ENCODE measurements at places on chromosomes 4 and X. TPM values are rescaled to one million over a fixed set of nuclear protein-coding genes. Genes with fewer than 3 reads are reported as not detected.

PDE5A gene
- 196 TPM for total RNA-seq

PGRMC2 gene
- total RNA-seq, result 74.8 TPM

ANOS1 gene
- total RNA-seq, result 2.3 TPM

STAP1 gene
- total RNA-seq, result 0.33 TPM

CHRDL1 gene
- 75.6 TPM for total RNA-seq

CT47B1 gene
- not detected for total RNA-seq

CXCL11 gene
- total RNA-seq, result 0.45 TPM

PABPC5 gene
- total RNA-seq, result 3.8 TPM

CYP2U1 gene
- 16.7 TPM for total RNA-seq

CLCN4 gene
- total RNA-seq, result 3.8 TPM

GPRIN3 gene
- 9.8 TPM for total RNA-seq

GABRG1 gene
- total RNA-seq, result not detected

GPRASP1 gene
- 19.9 TPM for total RNA-seq

DNA sequence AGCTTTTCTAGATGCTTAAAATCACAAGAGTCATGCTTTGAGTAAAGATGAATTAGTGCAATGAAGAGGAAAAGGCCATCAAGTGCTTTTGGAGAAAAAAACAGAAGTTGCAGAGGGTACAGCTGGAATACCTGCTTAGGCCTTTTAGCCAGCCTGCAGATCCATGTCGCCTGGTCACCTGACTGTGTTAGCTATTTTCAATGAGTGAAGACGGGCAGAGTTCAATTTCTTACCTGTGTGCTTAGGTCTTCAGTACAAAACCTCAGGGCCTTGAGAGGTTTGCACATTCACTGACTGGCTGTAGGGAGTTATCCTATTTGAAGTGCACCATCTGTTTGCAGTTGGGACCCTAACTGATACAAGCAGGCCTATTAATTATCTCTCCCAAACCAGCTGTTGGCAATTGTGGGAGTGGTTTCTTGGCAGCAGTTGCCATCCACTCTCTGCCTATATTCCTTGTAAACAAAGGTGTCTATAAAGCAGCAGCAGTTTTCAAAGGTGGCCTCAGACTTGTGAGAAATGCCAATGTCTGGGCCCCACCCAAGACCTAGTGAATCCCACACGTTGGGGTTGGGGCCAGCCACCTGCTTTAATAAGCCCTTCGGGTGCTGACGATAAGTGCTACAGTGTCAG, 16.3 kb upstream of the FAT1 start:
- H3K36me3 ChIP-seq, result no peaks in the 10 kb centered on the region
- H3K27me3 ChIP-seq, result no peaks in the 10 kb centered on the region
- no peaks in the 10 kb centered on the region for H3K4me1 ChIP-seq
- no peak for DNase-seq
- no peak overlapping the region for H3K4me3 ChIP-seq

- H3K36me3 ChIP-seq, result no peaks in the 10 kb centered on the region
- H3K4me1 ChIP-seq, result no peaks in the 10 kb centered on the region
- H3K27me3 ChIP-seq, result no peaks in the 10 kb centered on the region
- H3K27ac ChIP-seq, result no peak overlapping the region
- no peak for DNase-seq
Observed at GRCh38 chrX:96979766-96980165, 96.1 kb downstream of the RPA4 start.

DNA sequence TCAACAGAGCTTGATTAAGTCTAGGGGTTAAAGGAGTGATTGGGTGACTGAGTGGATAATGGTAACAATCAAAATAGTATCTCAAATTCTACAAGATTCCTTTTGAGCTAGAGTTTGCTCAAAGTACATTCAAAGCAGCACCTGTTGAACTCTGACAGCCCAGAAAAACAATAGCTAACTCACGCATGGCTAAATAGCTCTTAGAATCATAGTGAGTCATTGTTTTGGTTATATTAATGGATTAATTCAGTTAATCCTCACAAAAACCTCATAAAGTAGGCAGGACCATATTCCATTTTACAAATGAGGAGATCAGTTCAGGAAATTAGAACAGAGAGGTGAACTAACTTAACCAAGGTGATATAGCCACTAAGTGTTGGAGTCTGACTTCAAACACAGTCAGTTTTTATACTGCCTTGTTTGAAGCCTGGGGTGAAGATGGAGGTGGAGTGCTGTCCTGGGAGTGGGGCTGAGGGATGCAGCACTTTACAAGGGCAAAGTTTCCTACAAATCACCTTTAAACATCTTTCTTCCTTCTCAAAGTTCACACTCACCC, 35.9 kb upstream of the PPM1K start:
- no peak overlapping the region for H3K4me3 ChIP-seq
- DNase-seq, result no peak
- H3K27me3 ChIP-seq, result no peaks in the 10 kb centered on the region
- no peaks in the 10 kb centered on the region for H3K36me3 ChIP-seq
- no peaks in the 10 kb centered on the region for H3K4me1 ChIP-seq
- H3K27ac ChIP-seq, result no peak overlapping the region

DNA sequence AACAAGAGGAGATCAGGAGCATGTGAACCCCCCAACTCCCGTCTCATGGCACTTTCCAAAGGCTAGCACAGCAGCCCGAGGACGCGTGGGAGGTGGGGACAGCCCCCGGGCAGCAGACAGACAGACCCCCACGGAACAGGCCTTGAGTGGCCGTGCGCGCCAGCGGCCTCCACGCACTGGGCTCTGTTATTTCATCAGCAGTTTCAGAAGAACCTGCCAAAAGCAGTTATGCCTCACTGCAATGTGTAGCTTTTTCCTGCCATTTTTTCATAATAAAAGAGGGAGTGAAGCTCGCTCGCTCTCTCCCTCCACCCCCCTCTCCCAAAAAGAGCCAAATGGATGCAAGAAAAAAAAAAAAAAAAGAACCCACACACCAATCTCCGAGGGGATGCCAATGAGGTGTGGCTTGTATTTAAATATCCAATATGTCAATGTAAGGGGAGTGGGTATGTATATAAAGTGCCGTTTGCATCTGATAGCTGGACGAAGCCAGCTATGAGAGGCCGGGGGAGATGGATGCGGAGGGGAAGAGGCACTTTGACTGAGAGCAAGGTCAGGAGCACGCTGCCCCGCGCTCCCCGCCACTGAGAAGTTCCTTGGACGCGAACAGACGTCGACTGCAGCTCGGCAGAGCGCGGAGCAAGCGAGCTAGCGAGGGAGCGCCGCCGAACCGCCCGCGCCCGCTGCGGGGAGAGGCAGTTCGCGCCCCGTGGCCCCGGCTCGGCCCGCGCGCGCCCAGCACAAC, at the start of gene FGF16:
TSS of gene FGF16 (plus strand) at position 482 of the 745 bp plus-strand sequence. CDS start 286 bp downstream, outside the sequence.
- H3K27me3 ChIP-seq, result no peaks in the 10 kb centered on the region
- H3K36me3 ChIP-seq, result no peaks in the 10 kb centered on the region
- peak within 1 kb of the TSS; percentile 2 for H3K4me3 ChIP-seq
- DNase-seq, result peak; percentile 51

DNA sequence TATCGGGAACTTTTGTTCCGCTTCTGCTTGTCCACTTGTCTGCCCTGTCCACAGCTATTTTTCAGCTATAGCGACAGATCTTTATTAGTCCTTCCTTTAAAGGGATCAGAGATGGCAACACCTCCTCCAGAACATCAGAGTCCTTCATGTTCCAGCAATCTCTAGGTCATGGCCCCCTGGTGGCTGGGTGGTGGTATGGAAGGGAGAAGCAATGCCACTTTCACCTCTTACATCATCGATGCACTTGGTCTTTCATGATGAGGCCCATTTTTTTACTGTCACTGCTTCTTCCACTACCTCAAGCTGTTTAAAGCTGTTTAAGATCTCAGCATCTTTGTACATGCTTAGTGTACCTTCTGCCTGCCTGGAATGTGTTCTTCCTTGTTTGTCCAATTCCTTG, 106.7 kb downstream of the ARHGAP6 start:
- no peaks in the 10 kb centered on the region for H3K36me3 ChIP-seq
- no peak for DNase-seq
- no peak overlapping the region for H3K27ac ChIP-seq
- no peak overlapping the region for H3K4me3 ChIP-seq
- no peaks in the 10 kb centered on the region for H3K27me3 ChIP-seq

DNA sequence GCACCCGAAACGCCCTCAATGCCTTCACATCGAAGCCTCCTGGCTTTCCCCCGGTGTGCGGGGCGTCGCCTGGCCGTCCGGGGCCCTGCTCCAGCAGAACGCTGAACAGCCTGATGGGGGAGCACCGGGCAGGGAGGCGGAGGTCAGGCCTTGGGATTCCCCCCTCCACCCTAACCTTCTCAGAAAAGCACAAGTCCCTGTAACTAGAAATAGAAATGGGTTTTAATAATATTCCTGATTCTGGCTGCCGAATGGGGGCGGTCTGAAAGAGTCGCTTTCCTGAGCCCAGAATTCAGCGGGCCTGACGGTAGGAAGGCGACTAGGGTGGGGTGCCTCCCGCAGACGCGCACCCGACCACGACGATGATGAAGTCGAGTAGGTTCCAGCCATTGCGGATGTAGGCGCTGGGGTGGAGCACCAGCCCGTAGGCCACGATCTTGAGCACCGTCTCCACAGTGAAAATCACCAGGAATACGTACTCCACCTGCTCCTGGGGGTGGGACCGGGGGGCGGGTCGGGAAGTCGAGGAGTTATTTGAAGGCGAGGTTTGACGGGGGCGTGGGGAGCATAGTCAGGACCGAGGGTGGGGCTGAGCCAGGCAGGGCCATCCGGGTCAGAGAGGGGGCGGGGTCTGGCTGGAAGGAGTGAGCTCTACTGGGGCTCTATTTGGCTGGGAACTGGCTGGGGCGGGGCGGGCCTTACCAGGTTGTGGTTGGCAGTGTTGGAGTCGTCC, 2.5 kb downstream of the CACNA1F start:
- peak; percentile 87 for DNase-seq
- H3K4me1 ChIP-seq, result no peaks in the 10 kb centered on the region
- H3K27ac ChIP-seq, result no peak overlapping the region
- H3K4me3 ChIP-seq, result no peak overlapping the region

DNA sequence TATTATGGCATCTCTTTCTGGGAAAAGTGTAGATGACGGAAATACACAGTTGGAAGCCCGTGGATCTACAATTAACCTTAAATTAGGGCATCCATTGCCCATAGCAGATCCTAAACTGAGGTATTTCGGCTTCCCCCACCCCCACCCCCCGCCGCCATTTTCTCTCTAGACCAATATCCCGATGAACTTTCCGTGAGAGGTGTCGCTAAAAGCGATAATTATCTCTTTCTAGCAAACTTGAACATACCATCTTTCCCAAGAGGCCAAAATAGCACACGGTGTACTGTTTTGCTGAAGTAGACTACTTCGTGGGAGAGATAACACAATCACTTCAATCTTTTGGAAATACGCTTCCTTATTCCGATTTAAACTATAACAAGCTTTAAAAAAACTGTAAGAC, 554 bp downstream of the KLHL15 start:
- DNase-seq, result no peak
- H3K36me3 ChIP-seq, result no peaks in the 10 kb centered on the region
- no peak overlapping the region for H3K27ac ChIP-seq
- H3K4me1 ChIP-seq, result no peaks in the 10 kb centered on the region
- peak overlapping the region; percentile 26 for H3K4me3 ChIP-seq

GRCh38 chr4:182855312-182855711, 61.9 kb downstream of the DCTD start:
- H3K27ac ChIP-seq, result no peak overlapping the region
- no peaks in the 10 kb centered on the region for H3K27me3 ChIP-seq
- no peaks in the 10 kb centered on the region for H3K4me1 ChIP-seq
- DNase-seq, result no peak

GRCh38 chrX:72102126-72102525, 29.6 kb downstream of the RTL5 start:
- DNase-seq, result no peak
- H3K27ac ChIP-seq, result no peak overlapping the region
- H3K4me1 ChIP-seq, result no peaks in the 10 kb centered on the region
- no peak overlapping the region for H3K4me3 ChIP-seq
- no peaks in the 10 kb centered on the region for H3K36me3 ChIP-seq

DNA sequence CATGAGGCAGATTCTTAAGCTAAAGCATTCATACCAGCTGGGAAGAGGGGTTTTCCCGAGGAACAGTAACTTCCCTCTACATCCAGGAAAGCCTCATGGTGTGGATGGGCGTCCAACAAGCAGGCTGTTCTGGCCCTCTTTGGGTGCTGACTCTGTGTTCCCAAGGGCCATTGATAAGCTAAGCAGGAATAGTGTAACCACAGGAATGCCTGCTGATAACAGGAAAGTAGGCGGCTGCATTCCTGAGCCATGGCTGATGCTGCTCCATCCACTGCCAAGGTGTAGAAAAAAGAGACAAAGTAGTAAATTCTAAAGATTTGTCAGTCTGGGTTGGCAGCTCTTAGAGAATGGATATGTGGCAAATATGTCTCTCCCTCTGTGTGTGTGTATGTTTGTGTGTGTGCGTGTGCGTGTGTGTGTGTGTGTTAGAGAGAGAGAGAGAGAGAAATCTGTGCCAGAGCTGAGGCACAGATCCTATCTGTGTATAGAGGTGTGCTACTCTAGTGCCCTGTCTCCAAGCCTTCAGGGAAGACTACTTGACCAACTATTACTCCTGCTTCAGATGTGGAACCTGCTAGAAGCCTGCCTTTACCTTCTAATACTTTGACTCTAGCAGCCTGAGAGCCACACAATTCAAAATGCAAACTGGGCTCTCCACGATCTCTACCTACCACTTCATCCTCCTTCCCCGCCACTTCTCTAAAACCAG, 353.1 kb upstream of the NR3C2 start:
- H3K27me3 ChIP-seq, result no peaks in the 10 kb centered on the region
- no peaks in the 10 kb centered on the region for H3K36me3 ChIP-seq
- DNase-seq, result no peak

DNA sequence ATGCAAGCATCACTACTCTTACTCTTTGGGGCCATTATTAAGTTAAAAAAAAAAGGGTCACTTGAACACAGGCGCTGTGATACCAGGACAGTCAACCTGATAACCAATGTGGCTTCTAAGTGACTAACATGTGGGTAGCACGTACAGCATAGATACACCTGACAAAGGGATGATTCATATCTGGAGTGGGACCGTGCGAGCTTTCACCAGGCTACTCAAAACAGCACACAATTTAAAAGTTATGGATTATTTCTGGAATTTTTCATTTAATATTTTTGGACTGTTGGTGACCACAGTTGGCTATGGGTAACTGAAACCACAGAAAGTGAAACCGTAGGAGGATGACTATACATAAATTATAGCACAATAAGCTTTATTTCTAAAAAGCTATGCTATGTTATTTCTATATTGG, 113.8 kb upstream of the STIM2 start:
- no peak for DNase-seq
- no peaks in the 10 kb centered on the region for H3K27me3 ChIP-seq
- no peak overlapping the region for H3K4me3 ChIP-seq
- no peaks in the 10 kb centered on the region for H3K4me1 ChIP-seq
- H3K36me3 ChIP-seq, result no peaks in the 10 kb centered on the region

DNA sequence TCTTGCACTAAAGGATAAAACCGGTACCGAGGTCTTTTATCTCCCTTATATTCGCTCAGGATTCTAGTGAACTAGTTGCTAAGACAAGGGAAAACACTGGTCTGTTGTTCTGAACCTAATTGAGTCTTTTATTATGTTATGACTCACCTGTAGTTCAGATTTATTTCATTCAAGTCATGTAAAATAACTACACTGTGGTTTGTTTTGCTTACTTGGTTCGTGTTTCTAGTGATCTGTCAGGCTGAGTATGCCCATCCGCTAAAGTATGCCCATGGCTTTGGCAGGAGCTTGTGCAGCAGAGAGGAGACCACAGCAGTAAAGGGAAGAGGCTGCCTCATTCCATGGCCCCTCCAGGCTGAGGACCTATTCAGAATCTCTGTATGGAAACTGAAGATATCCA, 126.1 kb downstream of the AFF1 start:
- H3K27ac ChIP-seq, result no peak overlapping the region
- H3K36me3 ChIP-seq, result no peaks in the 10 kb centered on the region
- H3K4me3 ChIP-seq, result no peak overlapping the region

- no peaks in the 10 kb centered on the region for H3K4me1 ChIP-seq
- H3K27ac ChIP-seq, result no peak within 1 kb of the TSS
- DNase-seq, result peak; percentile 67
Observed at GRCh38 chr4:81214881-81215868, at the start of gene PRKG2. TSS of gene PRKG2 (minus strand) at chr4:81215222. CDS start at chr4:81205047, 10,175 bp downstream.

All from aorta (tissue), 5 donors.